ENCODE measurements at places on chromosomes 12 and 14.

GRCh38 chr14:79548836-79549235, 662.5 kb downstream of the DIO2 start:
- DNase-seq = no peak

- no peak for DNase-seq
These were observed 283.3 kb upstream of the PWP1 start for GRCh38 chr12:107402041-107403022.

DNA sequence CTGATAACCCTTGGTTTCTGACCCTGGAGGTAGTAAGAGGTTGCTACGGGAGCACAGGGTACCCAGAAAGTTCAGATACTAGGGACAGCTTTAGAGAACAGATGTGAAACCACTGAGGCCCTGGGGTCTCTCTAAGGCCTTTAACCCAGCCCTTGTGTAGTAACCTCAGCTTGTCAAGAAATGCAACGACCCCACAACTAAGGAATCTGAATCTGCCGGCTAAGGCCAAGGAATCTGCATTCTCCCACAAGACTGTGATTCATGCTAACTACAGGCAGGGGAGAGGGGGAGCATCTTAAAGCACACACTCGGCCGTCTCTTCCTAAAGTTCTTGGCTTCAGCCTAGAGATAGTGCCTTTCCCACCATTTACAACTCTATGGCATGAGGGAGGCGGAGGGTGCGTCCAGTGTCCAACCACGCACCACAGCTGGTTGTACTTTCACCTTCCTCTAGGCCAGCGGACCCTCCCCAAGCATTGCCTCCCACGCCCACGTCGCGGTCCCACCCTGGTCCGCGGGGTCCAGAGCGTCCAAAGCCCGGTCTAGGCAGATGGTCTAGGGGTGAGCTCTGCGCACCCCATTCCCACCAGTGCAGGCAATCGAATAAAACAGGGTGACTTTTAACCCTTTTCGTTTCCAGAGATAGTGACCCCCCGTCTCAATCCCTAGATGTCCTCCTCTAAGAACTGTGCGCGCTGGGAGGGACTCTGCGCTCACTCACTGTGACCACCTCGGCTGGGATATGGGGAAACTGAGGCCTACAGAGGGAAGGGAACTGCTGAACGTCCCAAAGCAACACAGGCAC, 735 bp upstream of the VASH1 start:
- no peak for DNase-seq

- no peak for DNase-seq
These were observed 28.6 kb upstream of the RAB35 start for GRCh38 chr12:120145164-120145563.

GRCh38 chr14:74913986-74914573, 9.0 kb downstream of the RPS6KL1 start:
- DNase-seq = no peak

DNA sequence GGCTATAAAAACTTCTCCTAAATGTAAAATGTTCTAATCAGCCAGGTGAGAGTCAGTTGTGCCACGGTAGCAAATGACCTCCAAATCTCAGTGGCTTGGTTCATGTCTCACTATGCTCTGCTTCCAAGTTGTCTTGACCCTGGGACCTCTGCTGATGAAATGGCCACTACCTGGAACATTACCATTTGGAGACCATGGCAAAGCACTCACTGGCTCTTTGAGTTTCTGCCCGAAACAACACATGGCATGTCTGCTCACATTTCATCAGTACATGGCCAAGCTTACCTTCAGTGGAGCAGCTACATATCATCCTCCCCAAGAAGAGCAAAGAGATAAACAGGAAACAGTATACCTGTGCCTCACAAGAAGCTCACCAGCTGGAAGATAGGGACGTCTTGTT, 40.2 kb downstream of the PLEKHG7 start:
- DNase-seq = no peak

- DNase-seq = no peak
These were observed 95.8 kb upstream of the ATXN7L3B start for GRCh38 chr12:74441872-74442271.

DNA sequence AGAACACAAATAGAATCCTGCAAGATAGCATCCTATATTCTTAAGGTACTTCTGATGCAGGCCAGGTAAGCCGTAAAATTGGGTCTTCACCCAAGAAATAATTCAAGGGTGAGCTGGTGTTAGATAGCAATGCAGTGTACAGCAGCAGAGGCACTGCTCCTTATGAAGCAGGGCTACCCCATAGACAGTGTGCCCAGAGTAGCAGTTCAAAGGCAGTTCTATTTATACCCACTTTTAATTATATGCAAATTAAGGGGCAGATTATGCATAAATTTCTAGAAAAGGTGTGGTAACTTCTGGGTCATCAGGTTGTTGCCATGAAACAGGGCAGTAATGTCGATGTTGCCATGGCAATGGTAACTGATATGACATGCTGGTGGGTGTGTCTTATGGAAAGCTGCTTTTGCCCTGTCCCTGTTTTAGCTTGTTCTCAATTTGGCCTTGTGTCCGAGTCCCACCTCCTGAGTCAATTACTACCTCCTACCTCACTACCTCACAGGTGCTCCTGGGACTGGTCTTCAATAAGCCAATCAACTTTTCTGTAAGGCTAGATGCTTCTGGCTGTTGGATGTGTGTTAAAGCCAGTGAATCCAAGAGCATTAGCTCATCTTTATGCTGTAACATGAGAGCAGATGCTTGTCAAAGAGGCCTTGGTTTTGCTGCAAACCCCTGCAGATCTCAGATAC, 61.0 kb downstream of the PPM1A start:
- no peak for DNase-seq

- no peak for DNase-seq
These were observed 19.4 kb downstream of the AEBP2 start for GRCh38 chr12:19458733-19459132.

GRCh38 chr14:61322799-61323290, 1.5 kb downstream of the PRKCH start:
- no peak for DNase-seq

GRCh38 chr12:2689879-2690278, 104.9 kb upstream of the FKBP4 start:
- DNase-seq = no peak

DNA sequence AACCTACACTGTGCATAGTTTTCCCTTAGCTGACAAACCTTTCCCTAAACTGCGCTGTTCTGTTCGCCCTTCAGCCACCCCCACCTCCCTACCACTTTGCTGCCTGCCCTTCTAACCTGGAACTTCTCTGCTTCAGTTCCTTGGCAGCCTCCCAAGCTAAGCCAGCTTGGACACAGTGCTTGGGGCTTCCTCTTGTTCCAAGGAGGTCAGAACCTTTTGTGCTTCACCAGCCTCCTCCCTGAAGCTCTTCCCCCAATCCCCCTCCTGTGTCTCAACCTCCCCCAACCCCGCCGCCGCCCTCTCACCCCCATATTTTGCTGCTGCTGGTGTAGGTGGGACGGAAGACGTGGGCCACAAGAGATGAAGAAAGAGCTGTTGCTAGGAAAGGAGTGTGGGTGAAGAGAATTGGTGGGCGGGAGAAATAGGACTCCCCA, 8.1 kb upstream of the RIC8B start:
- DNase-seq = no peak

DNA sequence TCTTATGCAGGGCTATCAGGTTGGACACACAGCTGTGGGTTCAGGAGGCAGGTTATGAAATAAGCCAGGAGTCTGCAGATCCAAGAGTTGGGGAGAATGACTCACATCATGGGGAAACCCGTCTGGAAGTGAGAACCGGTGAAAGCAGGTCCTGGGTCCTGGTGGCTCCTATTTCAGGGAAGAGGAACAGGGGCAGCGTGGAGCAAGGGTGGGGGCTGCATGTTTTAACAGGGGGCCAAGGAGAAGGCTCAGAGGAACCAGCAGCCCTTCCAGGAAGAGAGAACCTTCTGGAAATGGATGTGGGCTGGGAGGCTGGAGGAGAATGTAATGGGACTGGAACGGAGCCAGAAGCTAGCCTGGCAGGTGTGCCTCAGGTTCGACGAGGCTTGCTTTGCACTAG, 7.8 kb upstream of the KRT74 start:
- DNase-seq = no peak

GRCh38 chr12:76777765-76778216, 13.9 kb downstream of the ZDHHC17 start:
- no peak for DNase-seq

- DNase-seq = no peak
These were observed 3.5 kb upstream of the ASB8 start for GRCh38 chr12:48160807-48161206.

- DNase-seq = no peak
These were observed 26.4 kb upstream of the BATF start for GRCh38 chr14:75495882-75496281.
